ENCODE measurements at places on chromosomes 13 and 19.

- DNase-seq: no peak
Measured at GRCh38 chr13:78759704-78760103, 100.7 kb upstream of the OBI1 start.

- DNase-seq: no peak
Measured at GRCh38 chr19:1230783-1231489, 6.9 kb downstream of the CBARP start.

DNA sequence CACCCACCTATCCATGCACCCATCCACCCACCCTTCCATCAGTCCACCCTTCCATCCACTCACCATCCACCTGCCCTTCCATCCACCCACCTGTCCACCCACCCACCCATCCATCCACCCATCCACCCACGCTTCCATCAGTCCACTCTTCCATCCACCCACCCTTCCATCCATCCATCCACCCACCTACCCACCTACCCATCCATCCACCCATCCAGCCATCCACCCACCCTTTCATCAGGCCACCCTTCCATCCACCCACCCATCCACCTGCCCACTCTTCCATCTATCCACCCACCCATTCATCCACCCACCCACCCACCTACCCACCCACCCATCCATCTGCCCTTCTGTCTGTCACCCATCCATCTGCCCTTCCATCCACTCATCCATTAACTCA, 17.0 kb downstream of the KLHL26 start:
- no peak for DNase-seq

GRCh38 chr13:67806796-67807195, 576.7 kb upstream of the PCDH9 start:
- DNase-seq: no peak

DNA sequence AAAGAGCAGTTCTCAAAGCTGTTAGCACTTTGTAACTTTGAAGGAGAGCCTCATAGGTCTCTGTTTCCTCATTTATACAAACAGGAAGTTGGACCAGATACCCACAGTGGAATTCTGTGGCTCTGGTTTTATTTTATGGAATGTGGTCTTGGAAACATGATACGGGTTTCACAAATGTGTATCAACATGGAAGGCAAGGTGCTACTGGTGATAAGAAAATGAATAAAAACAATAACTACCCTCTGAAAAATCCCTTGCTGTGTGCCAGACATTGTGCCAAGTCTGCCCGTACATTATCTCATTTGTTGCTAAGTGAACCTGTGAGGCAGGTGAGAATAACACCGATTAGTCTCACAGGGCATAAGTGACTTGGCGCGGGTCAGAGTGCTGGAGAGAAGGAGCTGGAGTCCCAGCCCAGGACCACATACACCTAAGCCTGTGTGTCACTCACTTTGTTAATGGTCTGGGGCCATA, 45.0 kb upstream of the RNF113B start:
- no peak for DNase-seq

DNA sequence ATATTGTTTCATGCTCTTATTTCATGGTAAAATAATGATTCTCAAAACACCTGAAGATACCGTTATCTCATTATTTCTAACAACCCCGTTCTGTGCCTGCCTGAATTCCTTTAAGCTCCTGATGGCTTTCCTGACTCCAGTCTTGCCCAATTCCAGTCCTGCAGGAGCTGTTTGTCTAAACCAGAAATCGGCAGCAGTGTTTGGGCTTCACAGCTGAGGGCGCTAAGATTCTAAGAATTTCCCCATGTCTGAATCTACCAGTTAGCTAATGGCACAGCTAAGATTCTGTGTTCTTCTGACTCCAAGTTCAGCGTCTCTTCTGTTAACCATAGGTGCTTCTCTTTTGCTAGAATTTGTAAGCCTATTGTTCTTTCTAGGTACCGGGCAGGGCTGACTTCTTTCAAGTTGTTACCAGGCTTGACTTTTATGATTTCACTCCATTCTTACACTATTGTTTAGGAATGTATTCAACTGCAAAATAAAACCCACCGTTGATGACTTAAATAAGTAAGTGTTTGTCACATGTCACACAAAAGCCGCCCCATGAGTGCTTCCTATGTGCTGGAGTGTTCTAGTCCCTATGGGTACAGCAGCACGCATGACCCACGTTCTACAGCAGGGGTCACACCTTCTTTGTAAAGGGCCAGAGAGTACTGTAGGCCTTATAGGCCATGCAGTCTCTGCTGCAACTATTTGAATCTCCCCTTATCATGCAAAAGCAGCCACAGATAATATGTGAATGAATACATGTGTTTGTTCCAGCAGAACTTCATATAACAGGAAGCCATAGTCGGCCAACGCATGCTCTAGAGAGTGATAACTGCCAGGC, 168.3 kb upstream of the RNF113B start:
- DNase-seq: no peak

DNA sequence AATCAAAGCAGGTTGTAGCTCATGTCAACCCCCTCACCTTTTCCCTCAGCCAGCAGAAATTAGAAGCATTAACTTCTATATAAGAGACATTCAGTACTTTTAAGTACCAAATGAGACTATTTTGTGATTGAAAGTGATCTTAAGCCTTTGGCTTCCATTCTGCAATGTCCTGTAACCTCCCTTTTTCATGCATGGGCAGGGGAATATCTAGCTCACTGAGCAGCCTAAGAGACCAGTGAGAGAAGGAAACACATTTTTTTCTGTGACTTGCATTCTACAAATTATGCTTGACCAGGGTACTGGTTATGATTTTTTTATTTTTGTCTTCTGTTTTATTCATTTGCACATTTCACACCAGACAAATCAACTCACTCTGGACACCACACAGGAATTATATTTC, 369.6 kb downstream of the KCTD12 start:
- no peak for DNase-seq

GRCh38 chr13:49455007-49455398, 10.9 kb downstream of the SETDB2 start:
- no peak for DNase-seq

DNA sequence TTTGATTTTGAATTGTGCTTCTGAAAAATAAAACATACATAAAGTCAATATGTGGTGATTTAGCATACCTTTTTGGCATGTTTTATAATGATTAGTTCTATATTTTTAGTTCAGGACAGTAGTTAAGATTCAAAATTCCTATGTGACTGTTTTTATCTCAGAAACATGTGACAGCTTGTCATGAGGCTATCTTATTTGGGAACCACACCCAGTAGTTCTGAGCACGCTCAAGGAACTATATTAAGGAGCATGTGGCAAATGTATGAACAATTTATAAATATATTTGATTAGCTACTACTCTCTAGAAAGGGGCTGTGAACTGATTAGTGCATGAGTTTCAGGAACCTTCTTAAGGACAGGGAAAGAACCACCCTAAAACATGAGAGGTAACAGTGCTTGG, 38.8 kb downstream of the FGF9 start:
- no peak for DNase-seq

DNA sequence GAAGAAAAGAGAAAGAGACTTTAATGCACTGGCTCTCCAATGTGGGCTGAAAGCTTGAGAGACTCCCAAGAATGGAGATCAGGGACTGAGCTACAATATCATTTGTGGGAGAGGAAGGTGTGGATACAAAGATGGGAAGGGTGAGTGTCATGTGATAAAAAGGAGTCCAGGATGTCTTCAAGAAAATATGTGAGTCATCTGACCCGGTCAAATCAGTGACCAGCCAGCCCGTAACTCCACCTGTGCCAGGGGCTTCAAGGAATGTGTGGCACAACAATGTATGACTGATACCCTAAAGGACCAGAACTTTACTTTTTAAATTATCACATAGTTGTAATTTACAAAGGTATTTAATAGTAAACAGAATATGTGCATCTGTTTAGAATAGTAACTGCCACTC, 97.2 kb downstream of the DOCK9 start:
- no peak for DNase-seq

DNA sequence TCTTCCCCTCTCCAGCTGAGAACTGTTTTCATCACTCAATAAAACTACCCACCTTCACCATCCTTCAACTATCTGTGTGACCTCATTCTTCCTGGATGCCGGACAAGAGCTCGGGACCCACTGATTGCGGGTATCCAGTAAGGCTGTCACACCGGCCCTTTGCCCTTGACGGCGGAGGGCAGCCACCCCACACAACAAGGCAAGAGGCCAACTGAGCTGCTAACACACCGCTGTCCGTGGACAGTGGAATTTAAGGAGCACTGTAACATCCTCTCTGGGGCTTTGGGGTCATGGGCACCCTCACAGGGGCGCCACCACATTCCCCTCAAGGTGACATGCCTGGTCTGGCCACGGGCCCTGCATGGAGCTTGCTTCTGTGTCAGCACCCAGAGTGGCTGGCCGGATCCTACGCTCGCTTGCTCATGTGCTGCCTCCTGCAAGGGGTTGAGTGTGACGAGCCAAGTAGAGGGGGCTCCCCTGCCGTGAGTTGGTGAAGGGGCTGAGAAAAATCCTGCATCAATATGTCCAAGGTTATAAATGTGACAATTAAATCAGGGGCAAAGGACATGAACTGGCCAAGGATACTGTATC, 31.4 kb downstream of the LHFPL6 start:
- DNase-seq: no peak

- DNase-seq: no peak
Measured at GRCh38 chr19:55711719-55712118, 26.5 kb downstream of the NLRP9 start.

GRCh38 chr19:47305309-47305751, 4.3 kb upstream of the C5AR1 start:
- peak; percentile 36 for DNase-seq

DNA sequence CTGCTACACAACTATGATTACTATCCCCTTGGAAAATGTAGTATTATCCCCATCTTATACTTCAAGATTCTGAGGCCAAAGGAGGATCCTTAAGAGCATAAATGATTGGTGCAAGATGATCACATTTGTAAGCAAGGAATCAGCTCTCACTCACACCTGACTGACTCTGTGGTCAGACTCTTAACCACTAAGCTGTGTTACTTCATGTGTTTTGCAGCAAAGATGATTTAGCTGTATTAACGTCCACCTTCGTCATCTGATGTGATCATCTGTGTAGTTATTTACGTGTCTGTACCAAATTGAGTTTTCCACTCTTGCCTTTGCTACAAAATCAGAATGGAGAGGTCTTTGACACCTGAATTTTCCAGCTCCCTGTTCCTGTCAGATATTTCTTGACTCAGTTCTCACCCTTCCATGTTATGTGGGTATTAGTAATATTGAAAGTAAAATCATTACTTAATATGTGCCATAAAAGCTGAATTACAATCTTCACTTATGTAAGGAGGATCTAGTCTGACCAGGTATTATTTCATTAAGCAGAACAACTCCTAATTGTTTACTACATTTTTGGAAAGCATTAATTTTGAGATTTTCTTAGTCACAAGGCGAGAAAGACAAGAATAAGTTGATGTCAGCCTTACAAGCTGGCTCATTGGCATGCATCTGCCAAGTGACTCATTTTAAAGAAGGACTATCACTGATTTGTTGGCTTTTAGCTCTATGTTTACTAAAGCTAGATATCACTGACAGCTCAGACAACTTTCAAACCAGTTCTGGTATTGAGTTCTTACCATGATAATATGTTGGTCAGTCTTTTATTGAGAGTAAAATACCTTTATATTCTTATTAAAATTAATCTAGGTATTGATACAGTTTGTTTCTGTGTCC, 1279.8 kb upstream of the PCDH9 start:
- DNase-seq: no peak

- no peak for DNase-seq
Measured at GRCh38 chr13:80307401-80307987, 33.4 kb downstream of the SPRY2 start.

- DNase-seq: no peak
Measured at GRCh38 chr19:6047256-6047655, 63.0 kb downstream of the RFX2 start.

DNA sequence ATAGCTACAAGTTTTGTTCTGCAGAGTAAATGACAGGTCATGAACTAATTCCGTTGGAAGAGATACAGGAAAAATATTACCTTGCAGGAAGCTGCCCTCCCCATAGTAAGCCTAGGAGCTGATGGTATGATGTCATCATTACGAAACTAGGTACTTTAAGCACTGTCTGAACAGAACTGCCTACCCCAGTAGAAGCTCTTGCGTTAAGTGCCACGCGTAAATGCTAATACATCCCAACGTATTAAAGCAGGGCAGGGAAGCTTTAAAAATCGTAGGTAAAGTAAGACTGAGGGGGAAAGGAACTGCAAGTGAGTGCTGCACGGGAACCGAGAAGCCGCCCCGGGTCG, 572 bp downstream of the UGGT2 start:
- DNase-seq: no peak

DNA sequence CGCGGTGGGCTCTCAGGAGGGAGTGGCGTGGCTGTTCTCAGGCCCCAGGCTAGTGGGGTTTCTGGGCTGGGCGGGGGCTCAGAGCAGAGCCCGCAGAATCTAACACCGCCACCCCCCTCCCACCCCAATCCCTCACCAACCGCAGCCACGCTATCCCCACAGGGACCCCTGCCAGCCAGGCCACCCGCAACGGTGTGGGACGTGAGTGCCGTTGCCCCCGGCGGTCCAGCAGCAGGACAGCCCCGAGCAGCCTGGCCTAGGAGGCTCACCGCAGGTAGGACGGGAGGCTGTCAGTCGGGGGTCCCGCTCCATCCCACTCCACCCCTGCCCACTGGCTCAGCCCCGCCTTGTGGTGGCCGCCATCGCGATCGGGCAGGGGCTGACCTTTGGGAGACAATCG, at the start of gene NTN5:
TSS of gene NTN5 (minus strand) at position 24 of the 400 bp plus-strand sequence. CDS start 2,031 bp downstream, outside the sequence.
- no peak for DNase-seq

DNA sequence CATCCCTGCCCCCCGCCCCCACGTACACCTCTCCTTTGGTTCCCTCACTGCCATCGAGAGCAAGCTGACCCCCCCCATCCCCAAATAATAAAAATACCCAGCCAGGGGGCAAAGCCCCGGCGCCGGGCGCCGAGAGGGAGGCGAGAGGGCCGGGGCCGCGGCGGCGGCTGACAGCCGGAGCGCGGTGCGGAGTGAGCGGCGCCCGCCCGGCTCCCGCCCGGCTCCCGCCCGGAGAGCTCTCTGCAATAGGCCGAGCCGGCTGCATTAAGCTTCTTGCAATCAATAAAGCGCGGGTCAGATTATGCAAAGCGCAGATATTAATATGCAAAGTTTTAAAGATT, 40.9 kb downstream of the DEDD2 start:
- DNase-seq: no peak

GRCh38 chr13:44422755-44423643, 49.4 kb downstream of the SERP2 start:
- no peak for DNase-seq

DNA sequence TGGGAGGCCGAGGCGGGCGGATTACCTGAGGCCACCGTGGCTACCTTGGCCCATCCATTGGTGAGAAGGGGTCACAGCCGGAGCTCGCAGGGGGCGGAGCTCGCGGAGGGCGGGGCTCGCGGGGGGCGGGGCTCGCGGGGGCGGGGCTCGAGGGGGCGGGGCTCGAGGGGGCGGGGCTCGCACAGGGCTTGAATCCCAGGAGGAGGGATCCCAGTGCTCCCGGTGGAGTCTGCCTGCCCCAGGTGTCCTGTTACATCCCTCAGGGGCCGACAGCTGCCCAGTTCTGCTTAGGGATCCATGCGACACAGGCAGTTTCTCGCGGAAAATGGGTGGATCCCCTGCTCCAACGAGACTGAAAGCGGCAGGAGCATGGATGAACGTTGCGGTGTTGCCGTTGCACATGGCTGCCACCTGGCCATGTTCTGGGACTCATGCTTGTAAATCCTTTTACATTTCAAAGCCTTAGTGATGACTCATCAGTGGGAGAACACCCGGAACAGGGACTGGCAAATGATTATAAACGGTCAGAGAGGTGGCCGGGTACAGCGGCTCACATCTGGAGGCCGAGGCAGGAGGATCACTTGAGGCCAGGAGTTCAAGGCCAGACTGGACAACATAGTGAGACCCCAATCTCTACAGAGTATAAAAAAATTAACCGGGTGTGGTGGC, 25.1 kb downstream of the TMPRSS9 start:
- DNase-seq: no peak

Measured in activated T-helper 1 cell treated with anti-CD3 and anti-CD28 coated beads, Interleukin-2, amount 50 U/mL, for 16 hours (primary cell).